Effector memory CD4-positive, alpha-beta T cell (primary cell): ENCODE measurements at places on chromosomes 7 and 10.
A peak's percentile ranks its signal among the peaks of the same experiment; 100 is the strongest.

GRCh38 chr10:3192856-3193635 is 20.5 kb upstream of the PITRM1 start:
- no peak overlapping the region for H3K27ac ChIP-seq
- H3K4me3 ChIP-seq = no peak overlapping the region
- H3K4me1 ChIP-seq = peaks cover 9% of the 10 kb centered on the region
- DNase-seq = peak; percentile 12

DNA sequence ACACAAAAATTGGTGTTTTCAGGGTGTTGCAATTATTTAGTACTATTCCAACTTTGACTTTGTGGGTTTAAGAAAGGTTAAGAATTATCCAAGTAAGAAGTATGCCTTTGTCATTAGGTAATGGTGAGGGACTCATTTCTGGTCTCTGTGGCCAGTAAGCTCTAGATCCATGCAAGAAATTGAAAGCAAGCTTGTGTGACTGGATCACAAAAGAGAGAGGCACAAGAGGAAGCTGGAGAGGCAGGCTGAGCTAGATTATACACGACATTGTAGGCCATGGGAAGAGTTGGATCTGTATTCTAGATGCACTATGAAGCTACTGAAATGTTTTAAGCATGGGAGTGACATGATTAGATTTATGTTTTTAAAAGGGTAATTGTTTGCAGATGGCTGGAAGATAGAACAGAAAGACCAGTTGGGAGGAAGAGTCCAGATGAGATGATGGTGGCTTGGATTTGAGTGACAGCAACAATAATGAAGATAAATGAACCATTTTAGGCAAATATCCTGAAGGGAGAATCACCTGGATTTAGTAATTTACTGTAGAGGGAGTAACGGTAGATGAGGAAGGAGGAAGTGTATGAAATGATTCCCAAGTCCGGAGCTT is 50.0 kb downstream of the CALD1 start:
- no peak overlapping the region for H3K4me3 ChIP-seq
- no peak for DNase-seq
- no peaks in the 10 kb centered on the region for H3K27me3 ChIP-seq
- H3K27ac ChIP-seq = no peak overlapping the region
- H3K4me1 ChIP-seq = no peaks in the 10 kb centered on the region

DNA sequence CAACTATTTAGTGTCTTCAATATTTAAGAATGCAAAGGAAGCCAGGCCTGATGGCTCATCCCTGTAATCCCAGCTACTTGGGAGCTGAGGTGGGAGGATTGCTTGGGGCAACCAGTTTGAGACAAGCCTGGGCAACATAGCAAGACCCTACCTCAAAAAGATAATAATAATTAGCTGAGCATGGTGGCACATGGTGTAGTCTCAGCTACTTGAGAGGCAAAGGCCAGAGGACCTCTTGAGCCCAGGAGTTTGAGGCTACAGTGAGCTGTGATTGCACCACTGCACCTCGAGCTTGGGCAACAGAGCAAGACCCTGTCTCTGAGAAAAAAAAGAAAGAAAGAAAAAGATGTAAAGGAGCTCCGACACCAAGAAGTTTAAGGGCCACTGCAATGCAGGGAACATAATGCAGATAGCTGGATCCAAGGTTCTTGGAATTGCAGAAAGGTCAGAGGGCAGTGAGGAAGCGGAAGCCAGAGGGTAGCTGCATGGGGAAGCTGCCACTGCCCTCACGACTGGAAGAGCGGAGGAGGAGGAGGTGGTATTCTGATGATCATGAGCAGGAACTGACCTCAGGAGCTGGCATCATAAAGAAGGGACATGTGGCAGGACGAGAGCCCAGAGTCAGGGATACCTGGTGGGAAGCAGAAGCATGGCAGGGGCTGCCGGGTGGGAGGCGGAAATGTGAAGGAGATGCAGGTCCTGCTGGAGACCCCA is 60.2 kb upstream of the PODXL start:
- H3K4me1 ChIP-seq = no peaks in the 10 kb centered on the region
- no peak overlapping the region for H3K27ac ChIP-seq
- DNase-seq = no peak
- H3K4me3 ChIP-seq = no peak overlapping the region
- no peaks in the 10 kb centered on the region for H3K27me3 ChIP-seq
- H3K36me3 ChIP-seq = no peaks in the 10 kb centered on the region

DNA sequence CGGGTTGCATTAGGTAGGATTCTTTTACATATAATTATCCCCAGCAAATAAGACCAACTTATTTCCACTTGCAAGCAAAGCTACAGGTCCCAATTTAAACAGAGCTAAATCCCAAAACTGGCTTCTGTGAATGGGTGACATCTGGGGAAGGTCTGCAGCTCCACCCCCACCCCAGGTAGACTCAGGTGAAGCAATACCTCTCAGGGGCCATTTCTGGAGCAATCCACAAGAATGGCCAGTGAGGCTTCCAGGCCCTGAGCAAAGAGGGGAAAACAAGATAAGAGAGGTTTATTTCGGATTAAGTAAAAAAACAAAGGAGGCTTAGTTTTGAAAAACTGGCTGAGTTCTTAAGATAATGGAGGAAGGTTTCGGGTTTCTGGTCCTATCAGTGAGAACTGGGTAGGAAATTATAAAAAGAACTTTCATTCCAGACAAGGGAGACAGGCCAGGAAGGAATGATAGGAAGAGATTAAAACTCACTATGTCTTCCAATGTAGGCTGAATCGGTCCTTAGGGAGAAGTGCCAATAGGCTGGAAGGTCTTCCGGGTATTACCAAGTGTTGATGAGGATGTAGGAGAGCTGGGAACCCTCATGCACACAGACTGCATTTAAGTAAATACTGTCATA is 25.4 kb downstream of the SH3PXD2A start:
- H3K4me1 ChIP-seq = no peaks in the 10 kb centered on the region
- H3K36me3 ChIP-seq = no peaks in the 10 kb centered on the region
- H3K27ac ChIP-seq = no peak overlapping the region

- no peak overlapping the region for H3K27ac ChIP-seq
- H3K36me3 ChIP-seq = no peaks in the 10 kb centered on the region
- H3K27me3 ChIP-seq = no peaks in the 10 kb centered on the region
- no peak overlapping the region for H3K4me3 ChIP-seq
Measured at GRCh38 chr10:28862219-28862618, 184.9 kb downstream of the BAMBI start.

DNA sequence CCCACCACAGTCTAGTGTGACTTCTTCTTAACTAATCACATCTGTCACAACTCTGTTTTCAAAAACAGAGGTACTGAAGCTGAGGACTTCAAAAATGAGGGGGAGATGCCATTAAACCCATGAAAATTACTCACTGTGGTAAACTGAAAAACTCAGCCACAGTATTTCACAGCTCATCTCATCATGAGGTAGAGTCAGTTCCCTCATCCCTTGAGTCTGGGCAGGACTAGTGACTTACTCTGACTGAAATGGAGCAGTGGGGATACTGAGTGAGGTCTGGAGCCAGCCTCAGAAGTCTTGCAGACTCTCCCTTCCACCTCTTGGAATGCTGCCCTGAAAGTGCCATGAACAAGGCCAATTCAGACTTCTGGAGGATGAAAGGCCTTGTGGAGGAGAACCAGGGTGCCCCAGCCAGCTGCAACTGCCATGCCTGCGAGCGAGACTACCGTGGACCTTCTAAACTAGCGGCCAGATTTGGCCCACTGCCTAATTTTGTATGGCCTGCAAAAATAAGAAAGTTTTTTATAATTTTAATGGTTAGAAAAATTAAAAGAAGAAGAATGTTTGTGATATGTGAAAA is 24.7 kb upstream of the ANKRD1 start:
- H3K27ac ChIP-seq = no peak overlapping the region
- H3K4me1 ChIP-seq = no peaks in the 10 kb centered on the region
- H3K4me3 ChIP-seq = no peak overlapping the region

DNA sequence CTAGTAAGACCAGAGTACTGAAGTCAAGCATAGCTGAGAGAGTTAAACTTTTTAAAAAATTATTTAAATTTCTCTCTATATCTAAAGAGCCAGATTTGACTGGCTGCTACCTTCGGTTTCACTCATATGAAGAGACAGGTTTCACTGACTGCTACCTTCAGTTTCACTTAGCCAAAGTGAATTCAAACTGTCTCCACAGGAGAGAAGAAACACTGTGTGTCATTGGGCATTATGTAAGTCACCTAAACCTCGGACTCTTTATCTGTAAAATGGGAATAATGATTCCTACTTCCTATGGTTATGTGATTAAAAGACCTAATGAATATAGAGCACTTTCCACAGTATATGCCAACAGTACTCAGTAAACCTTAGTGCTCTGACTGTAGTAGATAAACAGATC is 41.6 kb upstream of the MET start:
- H3K27ac ChIP-seq = no peak overlapping the region
- no peaks in the 10 kb centered on the region for H3K27me3 ChIP-seq
- DNase-seq = no peak
- no peak overlapping the region for H3K4me3 ChIP-seq
- no peaks in the 10 kb centered on the region for H3K36me3 ChIP-seq
- no peaks in the 10 kb centered on the region for H3K4me1 ChIP-seq

DNA sequence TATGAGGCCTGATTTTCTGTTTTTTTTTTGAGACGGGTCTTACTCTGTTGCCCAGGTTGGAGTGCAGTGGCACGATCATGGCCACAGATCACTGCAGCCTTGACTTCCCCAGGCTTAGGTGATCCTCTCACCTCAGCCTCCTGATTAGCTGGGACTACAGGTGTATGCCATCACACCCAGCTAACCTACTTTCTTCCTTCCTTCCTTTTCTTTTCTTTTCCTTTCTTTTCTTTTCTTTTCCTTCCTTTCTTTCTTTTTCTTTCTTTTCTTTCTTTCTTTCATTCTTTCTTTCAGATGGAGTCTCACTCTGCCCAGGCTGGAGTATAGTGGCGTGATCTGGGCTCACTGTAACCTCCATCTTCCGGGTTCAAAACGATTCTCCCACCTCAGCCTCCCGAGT is 3.8 kb downstream of the SRRT start:
- no peak overlapping the region for H3K4me3 ChIP-seq
- peaks cover 18% of the 10 kb centered on the region for H3K4me1 ChIP-seq
- H3K36me3 ChIP-seq = peaks cover 36% of the 10 kb centered on the region
- no peak for DNase-seq
- H3K27me3 ChIP-seq = no peaks in the 10 kb centered on the region
- H3K27ac ChIP-seq = no peak overlapping the region

- peaks cover 23% of the 10 kb centered on the region for H3K27me3 ChIP-seq
- no peaks in the 10 kb centered on the region for H3K36me3 ChIP-seq
- peaks cover 29% of the 10 kb centered on the region for H3K4me1 ChIP-seq
- no peak overlapping the region for H3K4me3 ChIP-seq
Measured at GRCh38 chr10:116720668-116721546, 21.5 kb downstream of the HSPA12A start.

DNA sequence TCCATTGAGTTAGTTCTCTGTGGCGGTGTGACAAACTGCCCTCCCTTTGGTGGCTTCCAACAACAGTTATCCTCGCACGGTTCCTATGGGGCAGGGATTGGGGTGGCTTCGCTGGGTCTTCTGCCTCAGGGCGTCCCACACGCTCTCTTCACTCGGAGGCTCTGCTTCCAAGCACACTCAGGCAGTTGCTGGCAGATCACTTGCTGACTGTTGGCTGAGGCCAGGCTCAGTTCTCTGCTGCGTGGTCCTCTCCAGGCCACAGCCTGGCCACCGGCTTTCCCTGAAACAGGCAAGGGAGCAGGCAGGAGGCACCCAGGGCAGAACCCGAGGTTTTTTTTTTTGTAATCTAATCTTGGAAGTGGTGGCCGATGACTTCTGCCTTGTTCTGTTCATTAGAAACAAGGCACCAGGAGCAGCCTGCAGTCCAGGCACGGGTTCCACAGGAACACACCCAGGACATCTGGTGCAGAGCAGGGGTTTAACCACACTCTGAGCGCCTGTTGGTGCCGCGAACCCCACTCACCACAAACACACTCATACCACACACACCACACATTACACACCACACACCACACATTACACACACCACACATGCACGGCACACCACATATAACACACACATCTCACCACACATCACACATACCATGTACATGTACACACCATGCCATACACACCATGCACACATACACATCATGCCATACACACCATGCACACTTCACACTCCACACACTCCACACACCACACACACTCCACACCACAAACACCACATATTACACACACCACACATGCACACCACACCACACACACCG is 112.2 kb downstream of the PTPN20 start:
- H3K4me3 ChIP-seq = no peak overlapping the region
- no peak overlapping the region for H3K27ac ChIP-seq
- no peaks in the 10 kb centered on the region for H3K27me3 ChIP-seq

GRCh38 chr10:62852961-62853702 is 37.0 kb upstream of the EGR2 start:
- H3K4me3 ChIP-seq = no peak overlapping the region
- no peak overlapping the region for H3K27ac ChIP-seq
- no peak for DNase-seq
- H3K27me3 ChIP-seq = no peaks in the 10 kb centered on the region
- H3K4me1 ChIP-seq = peaks cover 6% of the 10 kb centered on the region

DNA sequence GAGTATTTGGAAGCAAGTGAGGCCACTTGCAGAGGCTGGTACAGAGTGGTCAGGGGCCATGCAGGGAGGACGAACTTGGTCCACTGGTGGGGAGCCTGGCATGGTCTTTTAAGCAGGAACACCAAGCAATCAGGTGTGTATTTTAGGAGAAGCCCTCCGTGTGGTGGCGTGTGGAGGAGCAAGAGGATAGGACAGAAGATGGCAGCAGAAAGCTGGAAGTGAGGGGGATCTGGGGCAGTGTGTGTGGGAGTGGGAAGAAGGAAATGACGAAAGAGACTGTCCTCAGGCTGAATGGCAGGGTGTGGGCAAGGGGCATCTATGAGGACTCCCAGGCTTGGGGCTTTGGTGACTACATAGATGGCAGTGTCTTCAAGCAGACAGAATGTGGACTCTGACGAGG is 51.2 kb downstream of the TEX36 start:
- H3K27me3 ChIP-seq = no peaks in the 10 kb centered on the region
- DNase-seq = no peak
- H3K27ac ChIP-seq = no peak overlapping the region
- no peaks in the 10 kb centered on the region for H3K4me1 ChIP-seq

DNA sequence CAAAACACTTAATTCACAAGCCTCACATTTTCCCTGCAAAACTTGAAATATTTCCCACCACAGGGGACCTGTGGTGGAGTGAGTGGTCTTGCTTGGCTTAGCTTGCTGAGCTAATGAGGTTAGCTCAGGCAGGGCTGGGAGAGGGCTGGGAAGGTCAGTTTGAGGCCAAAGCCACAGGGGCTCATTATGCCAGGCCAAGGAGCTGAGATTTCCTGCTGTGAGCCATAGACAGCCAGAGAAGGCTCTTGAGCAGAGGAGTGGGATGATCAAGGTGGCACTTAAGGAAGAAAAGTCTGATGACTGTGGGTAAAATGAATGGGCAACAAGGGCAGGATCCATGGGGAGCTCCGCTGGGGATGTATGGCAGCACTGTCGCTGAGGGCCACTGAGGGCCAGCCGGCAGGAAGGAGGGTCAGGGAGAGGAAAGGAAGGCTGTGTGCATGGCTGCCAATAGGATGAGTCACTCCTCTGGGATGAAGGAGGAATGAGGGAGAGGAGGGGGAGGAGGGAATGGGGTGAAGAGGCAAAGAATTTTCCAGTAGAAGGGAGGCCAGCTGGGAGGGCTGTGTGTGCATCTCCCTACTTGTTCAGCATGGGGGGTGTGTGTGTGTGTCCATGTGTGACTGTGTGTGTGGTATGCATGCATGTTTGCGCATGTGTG is 18.7 kb upstream of the ZNF488 start:
- no peaks in the 10 kb centered on the region for H3K27me3 ChIP-seq
- DNase-seq = no peak
- no peaks in the 10 kb centered on the region for H3K36me3 ChIP-seq
- H3K4me3 ChIP-seq = no peak overlapping the region

- no peak overlapping the region for H3K27ac ChIP-seq
- H3K4me3 ChIP-seq = no peak overlapping the region
- no peaks in the 10 kb centered on the region for H3K36me3 ChIP-seq
- no peak for DNase-seq
Measured at GRCh38 chr10:28411136-28411460, 108.2 kb upstream of the MPP7 start.

- peaks cover 17% of the 10 kb centered on the region for H3K4me1 ChIP-seq
- H3K4me3 ChIP-seq = no peak overlapping the region
- H3K27ac ChIP-seq = no peak overlapping the region
- H3K36me3 ChIP-seq = no peaks in the 10 kb centered on the region
Measured at GRCh38 chr7:94513565-94513860, 3.9 kb downstream of the CASD1 start.
